ENCODE measurements at places on chromosomes 16 and 17. TPM values are rescaled to one million over a fixed set of nuclear protein-coding genes. Genes with fewer than 3 reads are reported as not detected.
A peak's percentile ranks its signal among the peaks of the same experiment; 100 is the strongest.

Gene ATXN1L
- 15.0 TPM for total RNA-seq

Gene USP10
- 42.5 TPM for total RNA-seq

Gene CTRB1
- not detected for total RNA-seq

Gene KRTAP3-1
- not detected for total RNA-seq

Gene SLC47A1
- total RNA-seq: 29.7 TPM

Gene HSF5
- 0.25 TPM for total RNA-seq

Gene MT1F
- total RNA-seq: 16.0 TPM

Gene SLC9A5
- total RNA-seq: 0.49 TPM

Gene GLIS2
- 6.9 TPM for total RNA-seq

Gene FOXF1
- 26.0 TPM for total RNA-seq

Gene PIMREG
- total RNA-seq: 0.74 TPM

Gene HS3ST6
- total RNA-seq: 4.4 TPM

DNA sequence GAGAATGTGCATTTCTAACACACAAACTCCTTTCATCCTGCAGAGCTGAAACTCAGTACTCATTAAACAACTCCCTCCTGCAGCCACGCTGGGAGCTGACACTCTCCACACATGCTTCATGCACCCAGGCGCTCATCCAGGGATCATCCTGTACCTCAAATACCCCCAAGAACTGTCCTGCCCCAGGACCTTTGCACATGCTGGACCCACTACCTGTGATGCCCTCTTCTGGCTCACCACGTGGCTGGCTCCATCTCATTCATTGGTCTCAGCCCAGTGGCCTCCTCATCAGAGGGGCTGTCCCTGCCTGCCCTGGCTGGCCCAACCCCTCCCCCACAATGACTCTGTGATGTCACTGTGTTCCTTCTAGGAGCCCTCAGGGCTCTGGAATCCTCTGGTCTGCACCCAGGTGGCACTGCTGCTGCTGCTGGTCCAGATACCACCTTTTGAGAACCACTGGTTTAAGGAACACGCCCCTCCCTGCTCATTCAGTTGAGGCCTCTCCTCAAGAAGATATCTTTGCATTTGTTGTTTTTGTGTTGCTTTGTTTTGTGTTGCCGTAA, 160.9 kb upstream of the FOXF1 start:
- no peak overlapping the region for H3K4me3 ChIP-seq
- H3K36me3 ChIP-seq: no peaks in the 10 kb centered on the region
- H3K4me1 ChIP-seq: peaks cover 7% of the 10 kb centered on the region
- no peak overlapping the region for H3K27ac ChIP-seq

DNA sequence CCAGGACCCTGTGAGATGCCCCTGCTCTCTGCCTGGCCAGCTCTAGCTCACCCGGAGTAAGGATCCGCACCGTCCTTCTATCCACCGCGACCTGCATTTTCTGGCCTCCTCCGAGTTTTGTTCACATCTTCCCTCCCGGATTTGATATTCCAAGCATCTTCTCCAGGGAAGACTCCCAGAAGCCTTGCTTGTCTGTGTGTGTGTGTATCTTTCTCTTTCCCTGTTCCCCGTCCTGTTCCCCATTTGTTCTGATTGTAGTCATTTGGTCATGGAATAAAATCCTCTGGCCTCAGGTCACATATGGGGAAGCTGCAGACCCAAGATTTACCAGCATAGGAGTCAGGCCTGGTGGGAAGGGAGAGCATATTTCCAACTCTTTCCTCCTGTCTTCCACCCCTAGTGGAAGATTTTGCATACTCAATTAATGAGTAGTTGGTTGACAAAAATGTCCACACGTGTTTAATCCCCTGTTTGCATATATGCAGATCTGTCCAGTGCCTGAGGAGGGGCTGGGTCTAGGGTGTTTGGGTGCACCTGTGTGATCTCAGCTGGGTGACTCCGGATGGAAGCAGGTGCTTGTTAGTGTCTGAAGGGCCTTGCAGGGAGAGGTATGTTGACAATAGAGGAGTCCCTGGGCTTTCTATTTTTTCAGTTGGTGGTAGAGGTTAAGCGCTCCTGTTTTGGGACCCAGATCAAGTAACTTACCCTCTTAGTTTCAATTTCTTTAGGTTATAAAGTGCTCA, 1.9 kb downstream of the PRAC1 start:
- DNase-seq: no peak
- peaks cover 45% of the 10 kb centered on the region for H3K4me1 ChIP-seq
- H3K27me3 ChIP-seq: peaks cover 17% of the 10 kb centered on the region
- no peak overlapping the region for H3K4me3 ChIP-seq
- H3K27ac ChIP-seq: peak overlapping the region; percentile 70
- no peaks in the 10 kb centered on the region for H3K36me3 ChIP-seq

GRCh38 chr17:41176744-41177387, 1.2 kb downstream of the KRTAP4-2 start:
- no peaks in the 10 kb centered on the region for H3K36me3 ChIP-seq
- no peak overlapping the region for H3K27ac ChIP-seq
- no peaks in the 10 kb centered on the region for H3K27me3 ChIP-seq
- H3K4me3 ChIP-seq: no peak overlapping the region
- no peak for DNase-seq

GRCh38 chr17:39026980-39027451, 59.8 kb upstream of the FBXO47 start:
- peaks cover 12% of the 10 kb centered on the region for H3K4me1 ChIP-seq
- H3K27ac ChIP-seq: peak overlapping the region; percentile 29
- no peak for DNase-seq
- peak overlapping the region; percentile 39 for H3K4me3 ChIP-seq

GRCh38 chr17:65072660-65073071, 16.1 kb upstream of the GNA13 start:
- H3K4me1 ChIP-seq: peaks cover 18% of the 10 kb centered on the region
- no peak overlapping the region for H3K4me3 ChIP-seq
- H3K27me3 ChIP-seq: no peaks in the 10 kb centered on the region
- H3K36me3 ChIP-seq: no peaks in the 10 kb centered on the region
- DNase-seq: no peak

GRCh38 chr16:48206594-48207242, 37.4 kb upstream of the LONP2 start:
- no peaks in the 10 kb centered on the region for H3K27me3 ChIP-seq
- H3K4me1 ChIP-seq: no peaks in the 10 kb centered on the region
- no peak for DNase-seq
- no peaks in the 10 kb centered on the region for H3K36me3 ChIP-seq
- no peak overlapping the region for H3K27ac ChIP-seq

GRCh38 chr16:10992797-10993196, 48.4 kb downstream of the CLEC16A start:
- H3K4me3 ChIP-seq: no peak overlapping the region
- no peak for DNase-seq
- no peak overlapping the region for H3K27ac ChIP-seq
- H3K36me3 ChIP-seq: peaks cover 26% of the 10 kb centered on the region
- H3K4me1 ChIP-seq: peaks cover 8% of the 10 kb centered on the region
- no peaks in the 10 kb centered on the region for H3K27me3 ChIP-seq

DNA sequence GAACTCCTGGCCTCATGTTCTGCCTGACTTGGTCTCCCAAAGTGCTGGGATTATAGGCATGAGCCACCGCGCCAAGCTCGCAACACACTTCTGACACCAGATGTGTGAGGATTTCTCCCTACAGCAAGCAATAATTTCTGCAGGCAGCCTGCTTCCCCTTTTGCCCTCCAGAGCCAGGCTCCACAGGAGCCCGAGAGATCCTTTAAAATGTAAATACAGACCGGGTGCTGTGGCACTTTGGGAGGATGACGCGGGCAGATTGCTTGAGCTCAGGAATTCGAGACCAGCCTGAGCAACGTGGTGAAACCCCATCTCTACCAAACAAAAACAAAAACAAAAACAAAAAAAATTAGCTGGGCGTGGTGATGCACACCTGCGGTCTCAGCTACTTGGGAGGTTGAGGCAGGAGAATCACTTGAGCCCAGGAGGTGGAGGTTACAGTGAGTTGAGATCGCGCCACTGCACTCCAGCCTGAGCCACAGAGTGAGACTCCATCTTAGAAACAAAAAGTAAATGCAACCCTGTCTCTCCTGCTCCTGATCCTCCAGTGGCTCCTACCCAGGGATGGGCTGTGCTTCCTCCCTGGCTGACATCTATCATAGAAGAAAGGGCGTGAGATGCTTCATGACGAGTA, 14.7 kb downstream of the C16orf96 start:
- no peaks in the 10 kb centered on the region for H3K27me3 ChIP-seq
- DNase-seq: no peak
- no peaks in the 10 kb centered on the region for H3K36me3 ChIP-seq
- H3K4me1 ChIP-seq: no peaks in the 10 kb centered on the region
- H3K27ac ChIP-seq: no peak overlapping the region

DNA sequence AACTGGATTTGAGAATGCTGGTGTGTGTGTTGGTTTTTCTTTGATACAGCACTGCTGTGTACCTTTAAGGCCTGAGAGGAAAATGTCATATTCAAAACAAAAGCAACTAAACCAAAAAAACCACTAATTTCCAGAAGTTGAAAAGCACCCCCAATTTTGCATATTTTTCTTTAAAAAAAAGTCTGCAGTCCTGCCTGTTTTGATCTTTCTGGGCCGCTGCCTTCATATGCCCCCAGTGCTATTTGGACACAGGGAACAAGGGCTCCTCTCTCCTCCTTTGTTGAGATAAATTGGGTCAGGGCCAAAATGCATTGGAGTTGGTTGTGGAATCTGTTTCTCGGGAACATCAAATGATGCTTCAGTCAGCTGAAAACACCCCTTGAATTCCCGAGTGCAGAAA, 26.9 kb downstream of the GPT2 start:
- no peaks in the 10 kb centered on the region for H3K4me1 ChIP-seq
- DNase-seq: no peak
- no peak overlapping the region for H3K27ac ChIP-seq
- H3K4me3 ChIP-seq: no peak overlapping the region
- H3K27me3 ChIP-seq: no peaks in the 10 kb centered on the region

DNA sequence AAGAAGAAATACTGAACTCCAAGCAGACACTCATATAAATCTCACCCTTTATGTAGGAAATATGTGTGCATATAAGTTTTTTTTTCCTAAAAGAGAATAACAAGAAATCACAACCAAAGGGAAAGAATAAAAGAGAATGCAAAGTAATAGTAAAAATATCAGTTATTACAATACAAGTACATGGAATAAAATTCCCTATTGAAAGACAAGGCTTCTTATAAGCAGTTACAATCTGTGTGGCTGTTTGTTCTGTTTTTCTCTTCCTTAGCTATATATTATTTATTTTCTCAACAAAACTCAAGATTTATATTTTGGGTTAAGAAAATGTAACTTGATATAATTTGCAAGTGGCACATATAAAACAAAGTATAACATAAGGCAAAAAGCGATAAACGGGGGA, 41.7 kb downstream of the SLC5A11 start:
- H3K27ac ChIP-seq: no peak overlapping the region
- no peak overlapping the region for H3K4me3 ChIP-seq
- H3K4me1 ChIP-seq: no peaks in the 10 kb centered on the region
- H3K27me3 ChIP-seq: no peaks in the 10 kb centered on the region
- DNase-seq: no peak

GRCh38 chr16:89921131-89921701, 1.9 kb upstream of the TUBB3 start:
- H3K27ac ChIP-seq: peak overlapping the region; percentile 88
- no peak overlapping the region for H3K4me3 ChIP-seq
- no peak for DNase-seq
- no peaks in the 10 kb centered on the region for H3K36me3 ChIP-seq
- H3K4me1 ChIP-seq: peaks cover 68% of the 10 kb centered on the region

- no peak overlapping the region for H3K4me3 ChIP-seq
- no peak for DNase-seq
- no peak overlapping the region for H3K27ac ChIP-seq
- H3K36me3 ChIP-seq: no peaks in the 10 kb centered on the region
Observed at GRCh38 chr16:68605746-68606145, 39.4 kb upstream of the CDH3 start.

DNA sequence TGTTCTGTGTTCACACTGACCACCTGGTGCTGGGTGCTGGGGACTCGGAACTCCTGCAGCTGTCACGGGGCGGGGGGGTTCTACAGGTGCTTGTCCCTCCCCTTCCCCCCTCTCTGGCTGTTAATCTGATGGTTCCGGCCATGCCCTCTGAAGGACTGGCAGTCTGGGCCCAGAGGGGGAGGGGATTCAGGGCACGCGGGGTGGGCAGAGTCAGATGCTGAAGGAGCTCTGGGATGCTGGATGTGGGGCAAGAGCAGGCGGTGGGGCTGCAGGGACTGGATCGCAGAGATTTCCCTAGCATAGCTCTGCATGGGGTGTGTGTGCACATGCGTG, 5.4 kb upstream of the TBX21 start:
- DNase-seq: no peak
- no peaks in the 10 kb centered on the region for H3K36me3 ChIP-seq
- no peak overlapping the region for H3K4me3 ChIP-seq

DNA sequence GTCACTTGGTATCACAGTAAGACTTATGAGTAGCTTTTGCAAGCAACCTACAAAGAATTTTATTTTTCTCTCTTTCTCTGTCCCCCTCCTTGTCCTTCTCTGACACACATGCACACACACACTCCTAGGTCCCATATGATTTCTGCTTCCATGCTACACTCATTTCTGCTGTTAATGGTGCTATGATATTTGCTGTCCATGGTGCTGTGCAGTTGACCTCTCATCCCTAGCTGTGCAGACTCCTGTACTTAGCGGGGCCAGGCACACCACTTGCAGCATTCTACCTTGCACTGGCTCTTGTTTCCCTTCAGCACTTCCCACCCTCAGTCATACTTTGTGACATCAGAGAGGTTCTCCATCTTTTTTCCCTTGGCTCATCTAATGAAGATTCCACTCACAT, 158.9 kb upstream of the CNTNAP4 start:
- no peaks in the 10 kb centered on the region for H3K36me3 ChIP-seq
- H3K27ac ChIP-seq: no peak overlapping the region
- H3K4me3 ChIP-seq: no peak overlapping the region

DNA sequence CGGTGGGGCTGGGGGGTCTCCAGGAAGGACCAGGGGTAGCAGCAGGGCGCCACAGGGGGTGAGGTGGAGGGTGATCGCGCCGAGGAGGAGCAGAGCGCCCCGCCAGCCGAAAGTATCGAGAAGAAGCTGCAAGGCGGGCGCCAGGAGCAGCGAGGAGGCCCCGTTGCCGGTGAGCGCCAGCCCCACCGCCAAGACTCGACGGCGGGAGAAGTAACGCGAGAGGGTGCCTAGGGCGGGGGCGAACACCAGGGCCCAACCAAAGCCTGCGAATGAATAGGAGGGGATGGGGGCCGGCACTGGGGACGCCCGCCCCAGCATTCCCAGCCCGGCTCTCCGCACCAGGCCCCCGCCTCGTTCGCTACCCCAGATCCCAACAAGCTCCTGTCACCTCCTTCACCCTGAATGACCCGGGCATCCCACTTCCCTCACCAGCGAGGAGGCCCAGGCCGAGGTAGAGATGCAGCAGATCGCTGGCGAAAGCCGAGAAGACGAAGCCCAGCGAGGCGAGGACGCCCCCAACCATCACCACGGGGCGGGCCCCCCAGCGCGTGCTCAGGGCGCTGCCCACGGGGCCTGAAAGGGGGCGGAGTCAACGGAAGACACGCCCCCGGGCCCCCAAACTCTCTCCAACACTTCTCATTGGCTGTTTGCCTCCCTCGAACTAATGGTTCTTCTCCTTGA, 1.3 kb downstream of the SLC16A11 start:
- no peaks in the 10 kb centered on the region for H3K36me3 ChIP-seq
- H3K4me1 ChIP-seq: peaks cover 33% of the 10 kb centered on the region
- DNase-seq: no peak
- H3K4me3 ChIP-seq: peak overlapping the region; percentile 50

GRCh38 chr16:73279451-73279850, 231.5 kb upstream of the ZFHX3 start:
- DNase-seq: no peak
- no peaks in the 10 kb centered on the region for H3K36me3 ChIP-seq
- H3K27ac ChIP-seq: no peak overlapping the region
- no peaks in the 10 kb centered on the region for H3K4me1 ChIP-seq
- H3K27me3 ChIP-seq: no peaks in the 10 kb centered on the region
- H3K4me3 ChIP-seq: no peak overlapping the region

All from vagina (tissue), 2 donors.